Stimulated activated CD4-positive, alpha-beta T cell treated with anti-CD3 and anti-CD28 coated beads, Interleukin-1b, Interleukin-23, amount 100 ng/mL, for 1 hour (primary cell): ENCODE measurements at places on chromosomes 6 and 20.

DNA sequence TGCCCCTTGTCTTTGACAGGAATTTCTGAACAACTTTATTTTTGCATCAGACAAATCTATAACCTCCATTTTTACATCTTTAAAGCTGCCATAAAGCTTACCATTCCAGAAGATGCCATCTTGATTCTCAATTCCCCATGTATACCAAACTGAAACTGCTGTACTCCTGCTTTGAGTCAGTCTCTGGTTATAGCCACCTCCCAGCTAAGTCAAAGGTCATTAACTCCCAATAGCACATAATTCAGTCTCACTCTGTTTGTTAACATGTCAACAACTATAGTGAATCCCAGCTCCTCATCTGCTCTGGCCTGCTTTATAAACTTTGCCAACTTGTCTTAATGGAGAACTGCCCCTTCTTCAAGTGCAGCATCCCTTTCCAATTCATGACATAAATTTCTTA is 343.6 kb downstream of the FRK start:
- DNase-seq: no peak

DNA sequence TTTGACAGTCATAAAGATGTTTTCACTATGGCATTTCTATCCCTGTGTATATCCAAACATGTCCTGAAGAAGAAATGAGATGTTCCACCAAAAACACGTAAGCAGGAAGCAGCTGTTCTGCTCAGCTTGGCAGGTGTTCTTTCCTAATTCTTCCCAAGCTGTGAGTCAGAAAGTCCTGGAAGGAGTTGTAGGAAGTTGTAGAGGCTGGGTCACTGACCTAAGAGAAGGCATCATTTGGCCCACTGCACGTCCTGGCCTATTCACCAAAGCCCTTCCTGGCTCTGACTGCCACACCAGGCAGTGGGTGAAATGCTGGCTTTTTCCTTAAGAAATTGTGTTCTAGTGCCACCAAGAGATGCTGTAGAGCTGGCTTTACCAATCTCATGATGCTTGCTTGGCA is 40.3 kb downstream of the STX11 start:
- no peak for DNase-seq

DNA sequence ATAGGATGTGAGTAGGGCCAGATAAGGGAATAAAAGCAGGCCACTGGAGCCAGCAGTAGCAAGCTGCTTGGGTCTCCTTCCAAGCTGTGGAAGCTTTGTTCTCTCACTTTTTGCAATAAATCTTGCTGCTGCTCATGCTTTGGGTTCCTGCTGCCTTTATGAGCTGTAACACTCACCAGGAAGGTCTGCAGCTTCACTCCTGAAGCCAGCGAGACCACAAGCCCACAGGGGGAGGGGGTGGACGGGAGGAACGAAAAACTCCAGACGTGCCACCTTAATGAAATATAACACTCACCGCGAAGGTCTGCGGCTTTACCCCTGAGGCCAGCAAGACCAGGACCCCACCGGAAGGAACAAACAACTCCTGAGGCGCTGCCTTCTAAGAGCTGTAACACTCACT is 1324.4 kb upstream of the EYS start:
- DNase-seq: no peak

GRCh38 chr20:1894471-1894950 is 696 bp upstream of the SIRPA start:
- DNase-seq: no peak

DNA sequence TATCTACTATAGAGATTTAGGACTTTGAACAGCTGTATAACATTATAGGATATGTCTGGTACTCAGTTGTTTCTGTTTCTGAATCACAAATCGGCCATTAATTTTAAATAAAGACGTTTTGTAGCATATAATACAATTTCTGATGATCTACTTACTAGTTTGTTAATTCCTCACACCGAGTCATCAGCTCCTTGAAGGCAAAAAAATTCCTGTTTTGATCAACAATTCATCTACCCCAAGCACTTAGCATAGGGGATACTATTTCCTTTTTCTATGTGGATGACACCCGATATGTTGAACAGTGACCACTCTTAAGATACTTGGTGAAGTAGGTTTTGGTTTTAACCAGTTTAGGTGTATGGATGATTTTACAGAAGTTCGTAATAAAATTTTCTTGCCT is 107.3 kb downstream of the NCOA3 start:
- DNase-seq: no peak

- DNase-seq: no peak
Observed at GRCh38 chr6:114339706-114340105, 3.1 kb downstream of the HS3ST5 start.

GRCh38 chr6:72328775-72329174 is 293.1 kb upstream of the KCNQ5 start:
- no peak for DNase-seq

DNA sequence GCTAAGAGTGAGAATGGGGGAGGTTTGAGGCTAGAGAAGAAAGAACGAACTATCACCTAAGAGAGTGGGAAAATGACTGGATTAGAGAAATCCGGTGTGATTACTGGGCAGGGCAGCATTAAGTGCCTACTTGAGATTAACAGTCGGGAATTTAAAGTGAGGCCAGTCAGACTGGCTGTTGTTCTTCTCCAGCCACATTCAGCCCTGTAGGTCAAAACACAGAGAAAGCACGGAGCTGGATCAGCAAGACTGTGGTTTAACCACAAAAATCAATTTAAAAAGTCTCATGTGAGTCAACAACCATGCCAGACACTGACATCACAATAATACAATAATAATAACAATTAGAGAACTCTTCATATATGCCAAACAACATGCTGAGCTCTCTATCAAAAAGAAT is 301.9 kb upstream of the SGK1 start:
- no peak for DNase-seq

DNA sequence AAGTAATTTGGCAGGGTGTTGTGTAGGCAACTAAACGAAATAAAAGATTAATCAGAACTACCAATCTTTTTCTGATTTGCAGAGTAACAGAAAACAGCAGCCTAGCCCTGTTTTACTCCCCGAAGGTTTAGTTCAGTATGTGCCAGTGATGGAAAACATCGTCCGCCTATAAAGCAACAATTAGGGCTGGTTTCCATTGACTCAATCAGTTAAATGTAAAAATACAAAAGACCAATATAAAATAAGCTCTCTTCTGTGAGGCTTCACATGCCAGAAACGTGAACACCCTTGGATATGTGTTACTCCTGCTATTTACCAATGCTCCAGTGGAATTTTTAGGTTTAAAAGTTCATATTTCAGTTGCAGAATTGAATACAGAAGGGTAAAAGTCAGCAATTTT is 210.5 kb upstream of the RSPO3 start:
- DNase-seq: no peak

DNA sequence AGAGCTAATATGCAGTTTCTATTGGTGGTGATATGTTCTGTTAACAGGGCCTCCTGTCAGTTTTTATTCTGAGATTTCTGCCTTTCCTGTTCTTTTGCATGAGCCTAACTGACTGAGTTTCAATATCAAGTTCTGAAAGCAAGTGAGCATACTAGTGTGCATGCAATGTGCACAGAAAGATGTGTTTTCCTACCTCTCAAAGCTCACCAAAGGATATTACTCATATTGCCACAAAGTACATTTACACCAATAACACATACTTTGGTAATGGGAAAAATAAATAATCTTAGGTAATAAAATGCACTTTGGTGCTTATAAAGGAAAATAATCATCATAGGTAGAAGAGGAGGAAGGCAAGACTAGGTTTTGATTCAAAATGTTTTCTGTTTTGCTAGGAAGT is 195.0 kb downstream of the KHDC1L start:
- DNase-seq: no peak

DNA sequence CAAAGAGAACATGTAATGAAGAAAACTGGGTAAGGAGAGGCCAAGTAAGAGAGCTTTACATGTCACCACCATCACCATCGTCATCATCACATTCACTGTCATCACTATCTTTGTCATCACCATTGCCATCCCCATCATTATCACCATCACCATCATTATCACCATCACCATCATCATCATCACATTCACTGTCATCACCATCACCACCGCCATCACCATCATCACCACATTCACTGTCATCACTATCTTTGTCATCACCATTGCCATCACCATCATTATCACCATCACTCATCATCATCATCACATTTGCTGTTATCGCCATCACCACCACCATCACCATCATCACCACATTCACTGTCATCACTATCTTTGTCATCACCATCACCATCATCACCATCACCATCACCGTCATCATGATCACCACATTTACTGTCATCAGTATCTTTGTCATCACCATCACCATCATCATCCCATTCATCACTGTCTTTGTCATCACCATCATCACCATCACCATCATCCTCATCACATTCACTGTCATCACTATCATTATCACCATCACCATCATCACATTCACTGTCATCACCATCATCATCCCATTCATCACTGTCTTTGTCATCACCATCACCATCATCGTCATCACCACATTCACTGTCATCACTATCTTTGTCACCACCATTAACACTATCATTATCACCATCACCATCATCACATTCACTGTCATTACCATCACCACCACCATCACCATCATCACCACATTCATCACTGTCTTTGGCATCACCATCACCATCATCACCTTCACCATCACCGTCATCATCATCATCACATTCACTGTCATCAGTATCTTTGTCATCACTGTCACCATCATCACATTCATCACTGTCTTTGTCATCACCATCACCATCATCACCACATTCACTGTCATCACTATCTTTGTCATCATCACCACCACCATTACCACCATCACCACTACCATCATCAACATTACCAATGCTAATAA is 172.3 kb downstream of the ERMARD start:
- DNase-seq: no peak

DNA sequence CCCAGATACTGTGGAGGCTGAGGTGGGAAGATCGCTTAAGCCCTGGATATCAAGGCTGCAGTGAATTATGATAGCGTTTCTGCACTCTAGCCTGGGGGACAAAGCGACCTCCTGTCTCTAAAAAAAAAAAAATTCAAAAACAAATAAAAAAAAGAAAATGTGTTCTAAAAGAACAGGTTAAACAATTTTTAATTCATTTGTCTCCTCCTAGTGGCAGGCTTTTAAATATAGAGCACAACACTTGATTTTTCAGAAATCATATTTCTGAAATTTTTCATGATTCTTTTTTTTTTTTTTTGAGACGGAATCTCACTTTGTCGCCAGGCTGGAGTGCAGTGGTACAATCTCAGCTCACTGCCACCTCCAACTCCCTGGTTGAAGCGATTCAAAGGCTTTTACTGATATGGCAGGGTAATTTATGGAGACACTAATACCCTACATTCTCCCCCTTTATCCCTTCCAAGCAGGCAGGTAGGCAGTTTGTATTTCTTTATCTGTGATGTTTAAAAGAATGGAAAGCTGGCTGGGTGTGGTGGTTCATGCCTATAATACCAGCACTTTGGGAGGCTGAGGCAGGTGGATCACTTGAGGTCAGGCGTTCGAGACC is 8.7 kb upstream of the GTF3C6 start:
- no peak for DNase-seq

- no peak for DNase-seq
Observed at GRCh38 chr6:28696167-28696566, 170.5 kb downstream of the GPX5 start.

- DNase-seq: no peak
Observed at GRCh38 chr20:40663991-40664880, 24.8 kb downstream of the MAFB start.

- no peak for DNase-seq
Observed at GRCh38 chr6:127980996-127981395, 80.1 kb upstream of the THEMIS start.

DNA sequence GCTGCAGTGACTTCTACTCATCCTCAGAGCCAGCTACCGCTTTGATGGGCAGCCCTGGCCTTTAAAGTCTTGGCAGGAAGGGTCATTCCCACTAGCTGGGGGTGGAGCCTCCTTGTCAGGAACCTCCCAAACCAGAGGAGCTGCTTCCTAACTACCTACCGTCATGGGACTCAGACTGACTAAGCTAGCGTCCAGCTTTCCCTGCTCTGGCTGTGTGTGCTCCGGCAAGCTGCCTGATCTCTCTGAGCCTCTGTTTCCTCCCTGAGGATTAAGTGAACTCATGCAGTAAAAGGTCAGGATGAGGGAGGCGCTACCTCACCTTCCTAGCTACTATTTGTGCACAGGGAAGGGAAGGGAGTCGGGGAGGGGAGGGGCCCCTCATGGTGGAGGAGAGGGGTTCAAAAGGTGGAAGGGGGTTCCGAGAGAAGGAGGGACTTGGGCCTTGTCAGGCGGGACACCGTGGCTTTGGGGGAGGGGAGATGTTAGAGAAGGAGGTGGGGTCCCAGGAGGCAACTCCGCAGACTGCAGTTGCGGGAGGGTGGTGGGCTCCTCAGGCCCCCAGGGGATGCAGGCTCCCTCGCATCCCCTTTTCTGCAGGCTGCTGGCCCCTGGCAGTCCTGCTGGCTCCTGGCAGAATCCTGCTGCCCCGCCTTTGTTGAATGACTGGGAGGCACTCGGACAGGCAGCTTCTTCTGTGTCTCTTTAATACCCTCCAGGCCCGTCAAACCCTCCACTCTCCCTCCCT is 9.8 kb downstream of the DUSP15 start:
- DNase-seq: no peak
